ENCODE measurements at places on chromosomes 1 and 21.

DNA sequence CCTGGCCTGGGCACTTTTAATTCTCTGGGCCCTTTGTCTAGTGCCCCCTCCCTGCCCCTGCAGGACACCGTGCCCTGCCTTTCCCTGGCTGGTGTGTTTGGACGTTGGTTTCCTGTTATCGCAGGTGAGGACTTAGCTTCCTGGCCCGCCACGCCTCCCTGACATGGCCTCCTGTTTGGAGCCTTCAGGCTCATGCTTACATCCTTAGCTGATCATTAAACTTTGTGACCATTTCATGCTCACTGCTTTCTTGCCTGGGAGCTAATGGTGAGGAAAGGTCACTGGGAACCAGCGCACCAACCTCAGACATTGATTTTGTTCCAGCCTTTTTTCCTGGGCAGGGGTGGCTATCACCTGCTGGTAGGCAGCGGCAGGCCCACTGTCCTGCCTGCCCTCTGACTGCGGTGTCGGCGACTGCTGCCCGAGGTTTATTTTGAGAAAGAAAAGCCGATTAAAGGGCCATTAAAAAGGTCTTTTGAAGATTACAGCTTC lies 3.7 kb downstream of the PFKL start:
- DNase-seq = no peak

DNA sequence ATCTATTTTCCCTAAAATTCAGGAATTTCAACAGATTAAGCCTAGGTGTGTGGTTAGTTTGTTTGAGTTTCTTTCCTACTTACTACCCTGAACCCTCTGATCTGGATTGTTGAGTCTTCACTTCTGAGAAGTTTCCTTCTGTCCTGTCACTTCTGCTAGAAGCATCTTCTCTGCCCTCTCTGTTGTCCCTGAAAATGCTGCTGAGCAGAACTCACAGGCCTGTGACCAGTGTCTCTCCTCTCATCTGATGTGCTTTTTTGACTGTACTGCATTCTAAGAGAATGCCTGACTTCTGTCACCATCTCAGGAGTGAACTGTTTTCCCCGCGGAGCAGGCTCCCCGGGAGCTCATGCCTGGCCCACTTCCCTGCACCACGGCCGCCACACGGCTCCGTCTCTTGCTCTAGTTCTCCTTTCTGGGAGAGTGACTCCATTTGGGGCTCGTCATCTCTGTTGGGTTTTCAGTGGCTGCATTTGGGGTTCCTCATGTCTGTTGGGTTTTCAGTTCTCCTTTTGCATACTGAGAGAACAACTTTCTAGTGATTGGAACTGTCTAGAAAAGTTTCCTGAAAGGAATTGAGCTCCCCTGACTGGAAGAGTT lies 77.9 kb downstream of the POFUT2 start:
- no peak for DNase-seq

GRCh38 chr1:10509809-10510509 lies 35.2 kb downstream of the PEX14 start:
- DNase-seq = no peak

- no peak for DNase-seq
Observed at GRCh38 chr1:54982739-54983138, 2.3 kb downstream of the TMEM61 start.

DNA sequence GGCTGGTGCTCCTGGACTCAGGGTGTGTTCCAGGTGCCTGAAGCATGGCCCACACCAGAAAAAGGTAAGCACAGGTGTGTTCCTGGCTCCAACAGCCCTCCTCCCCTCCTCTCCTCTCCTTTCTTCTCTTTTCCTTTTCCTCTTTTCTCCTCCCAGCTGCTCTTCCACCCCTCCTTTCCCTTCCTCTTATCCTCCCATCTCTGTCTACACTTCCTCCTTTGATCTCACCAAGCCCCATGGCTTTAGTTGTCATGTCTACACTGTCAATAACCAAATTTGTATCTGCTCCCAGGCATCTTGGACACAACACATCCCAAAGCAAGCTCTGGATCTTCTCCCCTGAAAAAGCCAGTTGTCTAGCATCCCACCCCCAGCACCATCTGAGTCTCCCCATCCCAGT lies 56.7 kb upstream of the LAPTM5 start:
- no peak for DNase-seq

- DNase-seq = no peak
Observed at GRCh38 chr1:45617618-45618017, 6.2 kb downstream of the CCDC17 start.

GRCh38 chr1:204478921-204479320 lies 15.7 kb downstream of the PIK3C2B start:
- no peak for DNase-seq

- DNase-seq = no peak
Observed at GRCh38 chr1:240579511-240579910, 32.4 kb downstream of the GREM2 start.
